ENCODE measurements at places on chromosomes 4 and X.

GRCh38 chr4:178356725-178357124, 914.5 kb upstream of the AGA start:
- no peak for DNase-seq

GRCh38 chr4:17502756-17503155, 9.1 kb downstream of the QDPR start:
- no peak for DNase-seq

DNA sequence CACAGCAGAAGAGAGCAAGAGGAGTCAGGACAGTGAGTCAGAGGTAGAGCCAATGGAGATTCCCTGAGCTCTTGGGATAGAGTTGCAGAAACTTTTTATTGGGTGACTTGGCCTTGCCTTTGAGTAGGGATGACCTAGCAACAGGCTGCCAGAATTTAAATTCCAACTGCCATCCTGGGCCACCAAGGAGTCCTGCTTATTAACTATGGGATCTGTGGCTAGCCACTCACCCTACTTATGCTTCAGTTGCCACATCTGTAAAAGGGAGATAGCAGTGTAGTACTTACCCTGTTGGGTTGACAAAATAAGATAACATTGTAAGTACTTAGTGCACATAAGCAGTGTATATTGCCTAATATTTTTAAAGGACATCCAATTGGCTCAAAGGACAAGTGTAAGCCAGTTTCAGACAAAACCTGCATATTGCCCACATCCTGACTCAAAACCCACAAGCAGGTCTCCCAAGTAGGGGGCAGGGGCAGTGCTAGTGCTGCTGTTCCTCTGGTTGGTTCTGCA, 43.5 kb upstream of the TMEM164 start:
- no peak for DNase-seq

- no peak for DNase-seq
Observed at GRCh38 chr4:7422898-7423180, 11.9 kb downstream of the PSAPL1 start.

DNA sequence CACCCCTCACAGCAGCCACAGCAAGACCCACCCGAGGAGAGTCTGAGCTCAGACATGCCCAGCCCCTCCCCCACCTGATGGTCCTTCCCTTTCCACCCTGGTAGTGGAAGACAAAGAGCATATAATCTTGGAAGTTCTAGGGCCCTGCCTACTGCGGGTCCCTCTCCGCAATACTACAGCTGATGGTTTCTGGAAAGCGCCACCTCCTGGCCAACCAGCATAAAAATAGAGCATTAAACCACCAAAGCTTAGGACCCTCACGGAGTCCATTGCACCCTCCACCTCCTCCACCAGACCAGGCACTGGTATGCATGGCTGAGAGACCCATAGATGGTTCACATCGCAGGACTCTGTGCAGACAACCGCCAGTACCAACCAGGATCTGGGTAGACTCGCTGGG, 78.2 kb downstream of the SH3BGRL start:
- no peak for DNase-seq

- no peak for DNase-seq
Observed at GRCh38 chr4:152255437-152255836, 280.5 kb downstream of the FBXW7 start.

DNA sequence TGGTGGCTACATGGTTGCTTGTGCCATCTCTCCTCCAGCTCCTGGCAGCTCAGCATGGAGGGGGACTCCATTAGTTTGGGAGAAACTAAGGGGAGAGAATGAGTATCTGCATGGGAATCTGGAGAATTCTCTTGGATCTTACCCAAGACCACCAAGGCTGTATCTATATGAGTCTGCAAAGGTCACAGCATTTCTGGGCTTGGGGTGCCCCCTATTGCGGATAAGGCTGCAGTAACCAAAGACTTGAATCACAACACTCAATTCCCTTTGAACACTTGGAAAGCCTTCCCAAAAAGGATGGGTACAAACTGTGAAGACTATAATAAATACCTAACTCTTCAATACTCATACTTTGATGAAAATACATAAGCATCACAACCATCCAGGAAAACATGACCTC, 623.5 kb upstream of the NR3C2 start:
- DNase-seq: no peak

GRCh38 chrX:74344280-74344622, 40.3 kb downstream of the ZCCHC13 start:
- no peak for DNase-seq

DNA sequence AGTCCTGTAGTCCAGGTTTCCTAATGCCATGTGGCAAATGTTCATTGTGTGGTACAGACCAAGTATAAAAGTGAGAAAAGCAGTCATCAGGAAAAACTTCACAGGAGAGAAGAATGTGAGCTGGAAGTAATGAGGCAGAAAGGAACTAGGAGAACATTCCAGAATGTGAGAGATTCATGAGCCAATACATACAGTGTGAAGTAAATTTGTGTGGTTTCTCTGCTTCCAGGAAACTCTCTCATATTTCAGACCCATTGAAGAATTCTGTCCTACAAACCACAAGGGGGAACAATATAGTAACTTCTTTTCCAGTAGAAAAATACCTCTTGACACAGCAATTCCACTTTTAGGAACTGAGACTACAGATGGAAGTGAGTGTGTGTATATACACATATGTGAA, 136.5 kb downstream of the RNF150 start:
- DNase-seq: no peak

- no peak for DNase-seq
Observed at GRCh38 chr4:150082241-150082640, 4.0 kb downstream of the DCLK2 start.

DNA sequence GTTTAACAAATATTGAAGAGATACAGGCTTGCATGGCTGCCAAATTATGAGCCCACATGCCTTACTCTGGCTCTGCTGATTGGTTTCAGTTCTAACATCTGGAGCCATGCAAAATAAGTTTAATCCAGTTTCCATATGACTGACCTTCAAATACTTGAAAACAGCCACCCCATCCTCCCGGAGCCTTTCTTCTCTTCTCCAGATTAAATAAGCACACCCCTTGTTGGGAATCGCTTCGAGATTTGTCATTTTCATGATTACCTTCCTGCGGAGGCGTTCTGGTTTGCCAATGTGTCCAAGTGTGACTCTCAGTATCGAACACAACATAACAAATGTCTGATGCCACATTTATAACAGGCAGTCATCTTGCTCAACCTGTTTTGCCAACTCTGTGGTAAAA, 101.6 kb upstream of the JADE1 start:
- no peak for DNase-seq

GRCh38 chr4:26321373-26322221, 783 bp downstream of the RBPJ start:
- no peak for DNase-seq

Data from NCI-H1417 treated with DMSO at 0.1 percent for 48 hours (cell line).